Lung microvascular endothelial cell (primary cell): ENCODE measurements at places on chromosomes 16 and 17. TPM values are rescaled to one million over a fixed set of nuclear protein-coding genes. Genes with fewer than 3 reads are reported as not detected.

The MT1M gene
- 0.99 and 3.5 TPM in 2 replicates for total RNA-seq

The WFDC1 gene
- not detected in 2 replicates for total RNA-seq

The NMRAL1 gene
- total RNA-seq: 53.4 and 55.6 TPM in 2 replicates

The SECTM1 gene
- total RNA-seq: 1.3 and 1.8 TPM in 2 replicates

The ANKFN1 gene
- not detected in 2 replicates for total RNA-seq

The TRIM72 gene
- not detected in 2 replicates for total RNA-seq

The MYH8 gene
- total RNA-seq: not detected in 2 replicates

The CES4A gene
- total RNA-seq: 1.1 and 1.2 TPM in 2 replicates

The SLC9A5 gene
- 0.22 and 0.60 TPM in 2 replicates for total RNA-seq

The DHX40 gene
- total RNA-seq: 37.1 and 40.1 TPM in 2 replicates

The C16orf92 gene
- not detected in 2 replicates for total RNA-seq

The CHD9NB gene
- under 0.01 and 0.22 TPM in 2 replicates for total RNA-seq

The LGALS9B gene
- total RNA-seq: not detected in 2 replicates

The TEKT5 gene
- total RNA-seq: not detected in 2 replicates

The PRSS27 gene
- under 0.01 and 0.20 TPM in 2 replicates for total RNA-seq

The KCNH6 gene
- under 0.01 and 0.20 TPM in 2 replicates for total RNA-seq

The RFNG gene
- total RNA-seq: 10.0 and 16.3 TPM in 2 replicates

The DNASE1L2 gene
- 0.22 and 0.40 TPM in 2 replicates for total RNA-seq

The RND2 gene
- total RNA-seq: 0.20 and 0.22 TPM in 2 replicates

The SLFN14 gene
- total RNA-seq: not detected in 2 replicates

The KRT40 gene
- not detected in 2 replicates for total RNA-seq

The HOXB2 gene
- 0.20 and 0.22 TPM in 2 replicates for total RNA-seq

The DPEP3 gene
- 0.20 TPM in 1 of 2 replicates, not detected in the other for total RNA-seq

The SLC22A31 gene
- under 0.01 TPM in 1 of 2 replicates, not detected in the other for total RNA-seq

The CDRT15 gene
- not detected in 2 replicates for total RNA-seq

The GGT6 gene
- not detected in 2 replicates for total RNA-seq

The PARD6A gene
- total RNA-seq: 2.6 and 4.8 TPM in 2 replicates
